ENCODE measurements at places on chromosomes 4 and X.
A peak's percentile ranks its signal among the peaks of the same experiment; 100 is the strongest.

DNA sequence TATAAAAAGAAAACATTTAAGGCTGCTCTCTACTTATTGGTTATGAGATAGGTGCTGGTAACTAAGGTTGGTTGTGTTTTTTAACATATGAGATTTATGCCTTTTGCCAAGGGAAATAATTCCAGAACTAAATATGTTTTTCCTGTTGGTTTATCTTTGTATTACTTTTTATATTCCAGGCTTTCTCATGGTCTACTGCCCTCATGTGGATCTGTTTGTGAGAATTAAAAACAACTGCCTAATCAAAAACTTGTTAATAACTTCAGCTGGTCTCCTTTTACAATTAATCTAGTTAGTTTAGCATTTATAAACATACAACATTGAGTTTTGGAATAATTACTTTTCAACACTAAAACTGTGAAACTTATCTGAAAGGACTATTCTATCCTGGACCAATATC, 1208.3 kb downstream of the ADGRL3 start:
- no peaks in the 10 kb centered on the region for H3K27me3 ChIP-seq
- no peak overlapping the region for H3K4me3 ChIP-seq
- no peak overlapping the region for H3K27ac ChIP-seq
- no peaks in the 10 kb centered on the region for H3K4me1 ChIP-seq

DNA sequence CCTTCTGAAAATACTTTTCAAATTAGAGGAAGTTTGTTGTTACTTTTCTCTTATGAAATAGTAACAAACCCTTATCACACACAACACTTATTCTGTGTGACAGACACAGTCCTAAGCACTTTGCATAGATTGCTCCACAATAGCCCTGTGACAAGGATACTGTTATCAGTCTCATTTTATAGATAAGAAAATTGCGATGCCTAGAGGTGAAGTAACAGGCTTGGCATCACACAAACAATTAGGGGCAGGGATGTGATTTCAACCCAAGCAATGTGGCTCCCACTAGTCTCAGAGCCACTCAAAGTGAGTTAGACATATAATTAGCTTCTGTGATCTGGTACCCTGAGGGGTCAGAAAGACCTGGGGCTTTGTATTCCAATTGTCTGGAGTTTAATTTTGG, 339.9 kb downstream of the FBXO8 start:
- no peaks in the 10 kb centered on the region for H3K27me3 ChIP-seq
- no peak overlapping the region for H3K4me3 ChIP-seq
- H3K4me1 ChIP-seq: no peaks in the 10 kb centered on the region
- H3K27ac ChIP-seq: no peak overlapping the region

- no peak overlapping the region for H3K4me3 ChIP-seq
- H3K27me3 ChIP-seq: no peaks in the 10 kb centered on the region
- no peaks in the 10 kb centered on the region for H3K36me3 ChIP-seq
- DNase-seq: no peak
Measured at GRCh38 chrX:19899217-19899788, 11.9 kb upstream of the SH3KBP1 start.

DNA sequence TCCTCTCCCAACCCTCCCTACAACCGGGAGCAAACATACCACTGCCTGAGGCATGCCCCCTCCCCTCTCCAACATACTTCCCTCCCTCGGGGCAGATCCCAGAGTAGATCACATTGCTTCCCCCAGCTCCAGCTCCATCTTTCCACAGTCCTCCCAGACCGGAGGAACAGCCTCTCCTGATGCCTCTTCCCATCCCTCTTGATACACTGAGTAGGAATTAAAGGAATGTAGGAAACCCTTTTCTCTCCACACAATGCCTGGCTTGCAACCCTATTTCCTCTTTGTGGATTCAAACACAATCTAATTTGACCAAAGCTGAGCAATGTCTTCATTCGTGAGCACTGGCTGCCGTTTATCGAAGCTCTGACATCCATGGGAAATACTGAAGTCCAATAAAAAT, 339.8 kb downstream of the BCOR start:
- H3K4me3 ChIP-seq: no peak overlapping the region
- peak; percentile 87 for DNase-seq
- H3K36me3 ChIP-seq: no peaks in the 10 kb centered on the region
- H3K27ac ChIP-seq: peak overlapping the region; percentile 81
- H3K4me1 ChIP-seq: peaks cover 73% of the 10 kb centered on the region

- DNase-seq: peak; percentile 29
- H3K4me3 ChIP-seq: peak overlapping the region; percentile 54
- H3K4me1 ChIP-seq: peaks cover 4% of the 10 kb centered on the region
- H3K27ac ChIP-seq: no peak overlapping the region
- H3K36me3 ChIP-seq: no peaks in the 10 kb centered on the region
Measured at GRCh38 chrX:11427453-11428071, 134.3 kb downstream of the AMELX start.

- H3K36me3 ChIP-seq: no peaks in the 10 kb centered on the region
- no peaks in the 10 kb centered on the region for H3K27me3 ChIP-seq
- peak; percentile 37 for DNase-seq
- H3K4me1 ChIP-seq: no peaks in the 10 kb centered on the region
- H3K27ac ChIP-seq: no peak overlapping the region
Measured at GRCh38 chr4:102299354-102300107, 45.8 kb downstream of the SLC39A8 start.

- no peak overlapping the region for H3K27ac ChIP-seq
- no peak for DNase-seq
- no peaks in the 10 kb centered on the region for H3K36me3 ChIP-seq
- H3K4me1 ChIP-seq: no peaks in the 10 kb centered on the region
- H3K4me3 ChIP-seq: no peak overlapping the region
Measured at GRCh38 chr4:100728861-100729260, 211.0 kb upstream of the EMCN start.

DNA sequence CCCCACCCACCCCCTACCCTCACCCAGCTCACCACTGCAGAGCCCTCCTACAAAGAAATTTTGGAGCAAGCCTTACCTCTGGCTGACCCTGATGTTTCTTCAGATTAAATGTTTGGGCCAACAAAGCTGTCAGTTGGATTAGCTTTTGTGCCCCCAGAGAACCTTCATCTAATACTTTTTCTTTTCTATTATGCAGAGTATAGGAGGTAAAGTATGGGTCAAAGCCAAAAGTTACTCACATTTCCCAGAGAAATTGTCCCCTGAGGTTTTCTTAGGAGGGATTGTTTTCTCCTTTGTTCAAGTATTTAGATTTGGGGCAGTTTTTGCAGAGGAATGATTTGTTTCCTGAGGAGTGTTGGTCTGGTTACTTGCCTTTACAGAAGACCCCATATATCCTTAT, 69.5 kb downstream of the AASDH start:
- no peaks in the 10 kb centered on the region for H3K4me1 ChIP-seq
- H3K36me3 ChIP-seq: no peaks in the 10 kb centered on the region
- H3K27ac ChIP-seq: no peak overlapping the region
- no peak overlapping the region for H3K4me3 ChIP-seq

GRCh38 chr4:34731070-34731469, 1513.2 kb downstream of the ARAP2 start:
- H3K4me1 ChIP-seq: no peaks in the 10 kb centered on the region
- no peaks in the 10 kb centered on the region for H3K27me3 ChIP-seq
- H3K4me3 ChIP-seq: no peak overlapping the region
- no peak overlapping the region for H3K27ac ChIP-seq
- no peak for DNase-seq

DNA sequence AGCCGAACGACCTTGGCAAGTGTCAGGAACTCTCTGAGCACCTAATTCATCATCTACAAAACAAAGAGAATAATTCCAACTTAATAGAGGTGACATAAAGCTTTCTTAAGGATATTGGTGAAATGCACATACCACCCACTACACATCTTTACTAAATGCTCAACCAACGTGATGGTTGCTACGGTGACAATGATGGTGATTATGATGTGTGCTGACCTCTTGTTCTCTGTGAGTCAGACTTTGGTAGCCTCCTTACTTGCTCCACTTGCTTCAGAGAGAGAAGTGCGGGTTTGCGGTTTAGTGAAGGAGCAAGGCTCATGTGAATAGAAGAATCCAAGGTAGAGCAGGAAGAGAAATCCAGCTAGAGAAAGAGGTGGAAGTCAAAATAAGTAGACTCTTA, 52.8 kb upstream of the CLNK start:
- no peaks in the 10 kb centered on the region for H3K4me1 ChIP-seq
- no peak overlapping the region for H3K27ac ChIP-seq
- DNase-seq: no peak
- no peaks in the 10 kb centered on the region for H3K27me3 ChIP-seq
- H3K36me3 ChIP-seq: no peaks in the 10 kb centered on the region

DNA sequence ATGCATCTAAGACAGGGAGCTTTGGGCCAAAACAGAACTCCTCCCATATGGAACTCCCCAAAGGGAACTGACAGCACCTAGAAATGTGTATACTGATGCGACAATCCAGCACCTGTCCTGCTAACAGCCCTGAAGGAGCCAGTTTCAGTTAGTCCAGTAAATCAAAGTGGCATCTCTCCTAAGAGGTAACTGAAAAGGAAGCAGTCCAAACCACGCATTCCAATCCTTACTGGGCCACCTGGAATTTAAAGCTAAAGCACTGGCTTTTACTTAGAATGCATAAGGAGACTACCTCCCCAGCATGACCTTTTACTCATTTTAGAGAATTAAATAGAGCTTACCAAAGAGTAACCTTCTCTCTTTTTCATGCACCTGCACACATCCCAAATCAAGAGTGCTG, 586.8 kb upstream of the PITX2 start:
- H3K27ac ChIP-seq: no peak overlapping the region
- no peaks in the 10 kb centered on the region for H3K36me3 ChIP-seq
- H3K27me3 ChIP-seq: no peaks in the 10 kb centered on the region
- no peak for DNase-seq
- no peaks in the 10 kb centered on the region for H3K4me1 ChIP-seq
- H3K4me3 ChIP-seq: no peak overlapping the region

- DNase-seq: peak; percentile 58
- no peak overlapping the region for H3K4me3 ChIP-seq
- peak overlapping the region; percentile 82 for H3K27ac ChIP-seq
- H3K4me1 ChIP-seq: peaks cover 18% of the 10 kb centered on the region
- H3K36me3 ChIP-seq: no peaks in the 10 kb centered on the region
Measured at GRCh38 chr4:153513596-153513995, 47.4 kb downstream of the TMEM131L start.

GRCh38 chrX:39324233-39324930, 523.1 kb downstream of the MID1IP1 start:
- H3K27me3 ChIP-seq: peaks cover 2% of the 10 kb centered on the region
- H3K4me3 ChIP-seq: no peak overlapping the region
- H3K36me3 ChIP-seq: no peaks in the 10 kb centered on the region
- no peak overlapping the region for H3K27ac ChIP-seq

DNA sequence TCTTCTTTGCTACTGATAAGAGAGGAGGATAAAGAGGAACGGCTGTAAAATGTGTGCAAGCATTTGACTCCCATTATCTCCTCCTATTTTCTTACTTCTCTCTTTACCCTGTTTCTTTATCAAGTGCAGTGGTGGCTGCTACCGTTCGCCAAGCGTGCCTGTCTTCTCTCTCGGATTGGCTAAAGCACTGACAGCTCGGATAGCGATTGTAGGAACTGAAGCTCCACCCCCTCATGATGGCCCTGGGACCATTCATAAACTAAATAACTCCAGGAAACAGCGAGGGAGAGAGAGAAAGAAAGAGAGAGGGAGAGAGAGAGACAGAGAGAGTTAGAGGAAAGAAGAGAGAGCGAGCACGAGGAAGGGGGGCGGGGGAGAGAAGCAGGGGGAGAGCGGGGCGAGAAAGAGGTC, 305 bp upstream of the MAB21L2 start:
- H3K36me3 ChIP-seq: no peaks in the 10 kb centered on the region
- DNase-seq: no peak
- no peaks in the 10 kb centered on the region for H3K27me3 ChIP-seq
- H3K4me1 ChIP-seq: no peaks in the 10 kb centered on the region
- no peak overlapping the region for H3K27ac ChIP-seq

GRCh38 chr4:73743795-73744194, 3.4 kb downstream of the CXCL8 start:
- H3K36me3 ChIP-seq: no peaks in the 10 kb centered on the region
- peak; percentile 32 for DNase-seq
- peaks cover 22% of the 10 kb centered on the region for H3K4me1 ChIP-seq

DNA sequence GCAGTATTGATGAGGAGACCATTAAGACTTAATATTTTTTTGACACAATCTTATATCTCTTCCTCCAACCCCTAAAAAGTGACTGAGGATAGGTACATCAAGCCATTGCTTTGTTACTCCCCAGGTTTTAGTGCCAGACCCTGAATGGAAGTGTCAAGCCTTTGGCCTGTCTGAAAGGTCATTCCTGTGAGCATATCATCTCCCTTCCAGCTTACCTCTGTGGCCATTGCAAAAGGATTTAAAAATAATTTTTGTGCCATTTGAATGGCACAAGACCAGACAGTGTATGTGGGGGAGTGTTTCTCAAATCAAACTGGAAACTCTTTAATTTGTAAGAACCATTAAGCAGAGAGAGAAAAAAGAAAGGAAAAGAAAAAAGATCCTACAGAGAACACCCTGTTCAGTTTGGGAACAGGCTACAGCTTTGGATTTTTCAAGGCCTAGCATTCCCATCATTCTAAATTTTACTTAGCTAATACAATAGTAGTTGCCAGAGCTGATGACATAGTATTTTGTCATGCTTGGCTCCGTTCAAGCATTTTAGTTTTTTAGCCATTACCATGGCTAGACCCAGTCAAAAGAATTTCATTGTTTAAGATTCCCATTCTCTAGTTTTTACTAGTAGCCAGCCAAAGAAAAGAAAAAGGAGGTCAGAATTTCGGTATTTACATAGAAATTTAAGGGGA, 49.6 kb downstream of the HPF1 start:
- H3K4me1 ChIP-seq: no peaks in the 10 kb centered on the region
- no peak overlapping the region for H3K4me3 ChIP-seq
- no peak for DNase-seq
